ENCODE measurements at places on chromosomes 1 and 21. TPM values are rescaled to one million over a fixed set of nuclear protein-coding genes. Genes with fewer than 3 reads are reported as not detected.
A peak's percentile ranks its signal among the peaks of the same experiment; 100 is the strongest.

DNA sequence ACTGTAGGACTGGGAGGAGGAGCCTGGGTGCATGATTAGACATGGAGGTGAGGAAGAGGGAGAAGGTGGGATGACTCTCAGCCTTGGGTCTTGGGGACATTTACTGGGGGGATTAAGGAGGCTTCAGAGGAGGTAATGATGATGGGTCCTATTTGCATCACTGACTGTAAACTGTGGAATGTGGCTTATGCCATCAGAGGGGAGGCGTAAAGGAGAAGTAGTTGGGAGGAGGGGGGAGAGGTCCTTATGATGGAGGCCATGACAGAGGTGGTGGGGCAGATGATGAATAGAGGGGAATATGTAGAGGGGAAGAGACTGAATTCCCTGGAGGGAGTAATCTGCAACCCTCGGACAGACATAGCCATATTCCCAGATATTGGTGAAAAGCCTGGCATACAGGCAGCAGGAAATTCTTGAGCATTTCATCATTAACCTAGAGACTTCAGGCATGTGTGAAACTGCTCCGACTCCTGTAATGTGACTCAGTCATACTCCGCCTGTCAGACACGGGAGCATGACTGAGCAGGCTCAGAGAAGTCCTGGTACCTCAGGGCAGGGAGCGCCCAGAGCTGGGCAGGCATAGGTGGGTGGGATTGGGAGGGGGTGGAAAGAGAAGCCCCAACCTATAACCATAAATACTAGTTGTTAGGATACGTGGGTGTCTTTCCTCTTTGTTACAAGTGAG lies 8.0 kb upstream of the LCE5A start:
- no peak for DNase-seq

- peak; percentile 92 for DNase-seq
Observed at GRCh38 chr1:110203021-110203661, 7.0 kb upstream of the KCNC4 start.

DNA sequence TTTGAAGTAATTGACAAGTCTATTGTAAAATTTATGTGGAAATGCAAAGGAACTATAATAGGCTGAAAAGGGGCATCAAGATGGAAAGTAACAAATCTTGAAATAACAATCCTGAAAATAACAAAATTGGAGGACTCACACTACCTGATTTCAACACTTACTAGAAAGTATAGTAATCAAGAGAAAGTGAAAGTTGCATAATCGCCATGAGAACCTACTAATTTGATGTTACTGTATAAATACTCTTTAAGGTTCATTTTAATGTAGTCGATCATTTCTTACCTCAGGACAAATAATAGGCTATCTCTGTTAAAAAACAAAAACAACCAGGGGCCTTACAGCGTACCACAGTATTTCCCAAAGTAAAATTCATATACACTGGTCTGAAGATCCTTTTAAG lies 71.7 kb downstream of the EDEM3 start:
- no peak for DNase-seq

- no peak for DNase-seq
Observed at GRCh38 chr1:209412566-209412965, 170.9 kb upstream of the CAMK1G start.

Gene RAD54L
- total RNA-seq, result 32.5 TPM

Gene CBR3
- 0.16 TPM for total RNA-seq

Measured in HT-29 (cell line).